ENCODE measurements at places on chromosomes 6 and 20. TPM values are rescaled to one million over a fixed set of nuclear protein-coding genes. Genes with fewer than 3 reads are reported as not detected.

Gene CBLN4
- total RNA-seq = not detected

Gene BMP6
- 11.2 TPM for total RNA-seq

Gene HLA-DRB1
- 54.0 TPM for total RNA-seq

Gene MAP7
- 32.5 TPM for total RNA-seq

Gene COL21A1
- total RNA-seq = 8.3 TPM

Gene AP5S1
- 7.7 TPM for total RNA-seq
